Activated T-helper 1 cell treated with anti-CD3 and anti-CD28 coated beads, Interleukin-2, amount 50 U/mL, for 16 hours (primary cell): ENCODE measurements at places on chromosomes 7 and 10.

- DNase-seq = no peak
These were observed 923.4 kb downstream of the REEP3 start for GRCh38 chr10:64444564-64444963.

DNA sequence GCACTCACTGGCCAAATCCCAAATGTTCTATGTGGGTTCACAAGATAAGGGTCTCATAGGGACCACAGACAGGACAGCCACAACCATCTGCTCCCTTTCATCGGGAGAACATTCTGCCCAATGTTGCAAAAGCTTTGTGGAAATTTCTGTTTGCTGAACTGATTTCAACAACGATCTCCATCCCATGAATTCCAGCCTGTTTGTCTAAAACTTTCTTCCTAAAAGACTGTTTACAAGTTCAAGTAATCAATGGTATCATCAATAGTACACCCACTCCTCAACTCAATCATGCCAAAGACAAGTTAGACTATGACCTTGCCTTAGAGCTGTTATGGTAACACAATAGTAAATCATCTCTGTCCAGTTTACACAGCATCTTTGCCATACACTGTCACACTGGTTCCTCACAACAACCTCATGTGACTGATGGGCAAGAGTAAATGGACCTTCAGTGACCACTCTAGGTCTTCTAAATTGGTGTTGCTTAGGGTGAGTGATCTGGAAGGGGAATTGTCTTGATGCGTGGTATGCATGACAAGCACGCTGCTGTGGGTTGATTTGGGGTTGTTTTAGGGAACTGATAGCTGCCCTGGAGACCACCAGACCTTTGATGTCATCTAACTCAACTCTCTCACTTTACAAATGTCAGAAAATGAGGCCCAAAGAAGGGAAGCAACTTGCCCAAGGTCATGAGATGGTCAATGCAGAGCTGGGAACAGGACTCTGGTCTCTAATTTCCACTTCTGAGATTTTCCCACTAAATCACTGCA lies 95.1 kb downstream of the PPP1R3C start:
- DNase-seq = no peak

DNA sequence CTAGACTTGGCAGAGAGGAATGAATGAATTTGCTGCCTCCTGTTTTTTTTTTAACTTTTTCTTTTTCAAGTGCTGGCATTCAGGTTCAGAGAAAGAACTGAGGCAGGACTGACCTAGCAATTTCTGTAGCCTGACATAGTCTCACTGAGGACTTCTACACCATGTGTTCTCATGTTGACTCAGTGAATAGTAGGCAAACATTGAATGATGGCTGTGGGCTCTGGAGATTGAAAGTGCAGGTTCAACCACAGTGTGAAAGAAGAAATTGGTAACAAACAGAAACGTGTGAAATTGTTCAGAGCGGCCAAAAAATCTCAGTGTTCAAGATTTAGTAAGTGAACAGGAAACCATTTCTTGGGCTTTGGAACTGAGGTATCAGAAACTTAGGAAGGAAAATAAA lies 322.4 kb upstream of the GHITM start:
- DNase-seq = no peak

GRCh38 chr10:97321032-97321803 lies 2.1 kb downstream of the FRAT1 start:
- no peak for DNase-seq

DNA sequence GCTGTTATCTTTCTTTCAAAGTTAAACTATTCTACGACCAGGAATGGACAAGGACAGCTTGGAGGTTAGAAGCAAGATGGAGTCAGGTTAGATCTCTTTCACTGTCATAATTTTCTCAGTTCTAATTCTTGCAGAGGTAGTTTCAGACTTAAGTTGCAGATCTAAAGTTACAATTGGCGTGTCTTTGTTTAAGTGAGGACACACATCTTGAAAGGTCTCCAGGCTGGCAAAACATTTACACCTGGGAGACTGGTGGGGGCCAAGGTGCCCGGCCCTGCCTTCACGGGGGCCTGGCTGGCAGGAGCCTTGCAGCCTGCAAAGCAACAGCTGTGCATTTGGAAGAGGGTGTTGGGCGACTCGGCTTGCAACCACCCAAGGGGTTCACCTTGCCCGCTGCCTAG lies 1.7 kb upstream of the DYNC2I1 start:
- DNase-seq = no peak

- DNase-seq = no peak
These were observed 145.2 kb upstream of the UNC5B start for GRCh38 chr10:71067098-71067740.

DNA sequence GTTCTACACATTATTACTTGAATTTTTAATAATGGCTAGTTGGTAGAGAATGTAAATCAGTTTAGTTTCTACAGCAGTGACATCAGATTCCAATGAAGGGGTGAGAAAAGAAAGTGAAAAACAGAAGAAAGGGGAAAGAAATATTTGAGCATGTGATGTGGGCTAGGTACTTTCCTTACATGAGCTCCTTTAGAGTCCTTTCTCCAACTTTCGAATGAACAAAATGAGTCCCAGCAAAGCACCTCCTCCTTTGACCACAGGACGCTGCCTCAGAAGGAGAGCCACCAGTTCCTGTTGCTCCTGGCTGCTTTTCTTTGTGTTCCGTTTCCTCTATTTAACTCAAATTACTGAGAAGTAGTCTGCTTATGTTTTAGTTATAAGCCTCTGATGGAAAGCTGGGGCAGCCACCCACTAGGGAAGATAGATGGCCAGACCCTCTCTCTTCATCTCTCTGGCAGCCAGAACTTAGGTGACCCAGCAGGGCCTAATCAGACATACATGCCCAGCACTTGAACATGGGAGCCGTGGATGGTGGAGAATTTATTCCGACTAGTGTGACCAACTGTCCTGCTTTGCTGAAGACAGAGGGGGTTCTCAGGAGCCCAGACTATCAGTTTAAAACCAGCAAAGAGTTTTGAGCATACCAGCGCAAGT lies 82.4 kb upstream of the NME8 start:
- DNase-seq = no peak

GRCh38 chr10:99938563-99938962 lies 71.2 kb downstream of the DNMBP start:
- no peak for DNase-seq

DNA sequence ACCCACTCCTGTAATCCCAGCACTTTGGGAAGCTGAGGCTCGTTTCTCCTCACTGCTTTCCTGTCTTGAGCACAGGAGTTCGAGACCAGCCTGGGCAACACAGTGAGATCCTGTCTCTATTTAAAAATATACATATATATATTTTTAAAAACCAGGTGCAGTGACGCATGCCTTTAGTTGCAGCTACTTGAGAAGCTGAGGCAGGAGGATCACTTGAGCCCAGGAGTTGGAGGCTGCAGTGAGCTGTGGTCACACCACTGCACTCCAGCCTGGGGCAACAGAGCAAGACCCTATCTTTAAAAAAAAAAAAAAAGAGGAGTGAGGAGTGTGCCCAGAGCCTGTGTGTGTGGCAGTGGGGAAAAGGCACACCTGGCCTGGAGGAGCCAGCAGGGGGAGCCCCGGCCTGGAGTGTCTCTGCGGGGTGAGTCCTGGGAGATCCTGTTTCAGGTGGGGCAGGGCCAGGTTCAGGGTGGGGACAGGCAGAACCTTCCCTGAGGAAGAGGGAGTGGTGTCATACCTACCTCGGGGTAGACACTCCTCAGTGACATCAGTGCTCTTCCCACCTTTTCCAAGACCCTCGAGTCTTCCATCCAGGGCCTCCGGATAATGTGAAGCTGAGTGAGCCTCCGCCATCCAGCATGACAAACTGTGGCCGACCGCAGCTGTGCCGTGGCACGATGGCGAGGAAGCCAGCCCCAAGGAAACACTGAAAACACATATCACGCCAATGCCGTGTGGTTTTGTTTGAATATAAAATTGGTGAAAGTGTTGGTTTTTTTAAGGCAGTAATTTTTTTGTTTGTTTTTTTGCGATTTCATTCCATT lies 9.0 kb upstream of the ARPC1B start:
- peak; percentile 38 for DNase-seq

DNA sequence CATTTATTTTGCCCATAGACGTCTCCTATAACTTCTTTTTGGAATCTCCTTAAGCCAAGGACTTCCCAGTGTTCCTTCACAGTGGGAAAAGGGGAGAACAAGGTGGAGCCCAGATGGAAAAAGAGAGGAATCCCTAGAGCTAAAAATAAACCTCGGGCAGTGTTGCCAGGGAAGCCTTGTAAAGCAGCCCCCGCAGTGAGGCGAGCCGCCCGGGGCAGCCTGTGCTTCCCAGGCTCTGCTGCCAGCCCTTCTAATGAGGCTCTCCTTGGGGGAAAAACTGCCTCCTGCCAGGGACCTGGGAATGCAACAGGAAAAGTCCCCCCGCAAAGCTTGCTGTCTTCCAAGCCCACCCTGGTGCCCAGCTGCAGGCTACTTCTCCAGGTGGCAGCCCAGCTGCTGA lies 71.7 kb downstream of the SH3PXD2A start:
- no peak for DNase-seq

- DNase-seq = no peak
These were observed 254.3 kb downstream of the IPMK start for GRCh38 chr10:58013406-58013805.

DNA sequence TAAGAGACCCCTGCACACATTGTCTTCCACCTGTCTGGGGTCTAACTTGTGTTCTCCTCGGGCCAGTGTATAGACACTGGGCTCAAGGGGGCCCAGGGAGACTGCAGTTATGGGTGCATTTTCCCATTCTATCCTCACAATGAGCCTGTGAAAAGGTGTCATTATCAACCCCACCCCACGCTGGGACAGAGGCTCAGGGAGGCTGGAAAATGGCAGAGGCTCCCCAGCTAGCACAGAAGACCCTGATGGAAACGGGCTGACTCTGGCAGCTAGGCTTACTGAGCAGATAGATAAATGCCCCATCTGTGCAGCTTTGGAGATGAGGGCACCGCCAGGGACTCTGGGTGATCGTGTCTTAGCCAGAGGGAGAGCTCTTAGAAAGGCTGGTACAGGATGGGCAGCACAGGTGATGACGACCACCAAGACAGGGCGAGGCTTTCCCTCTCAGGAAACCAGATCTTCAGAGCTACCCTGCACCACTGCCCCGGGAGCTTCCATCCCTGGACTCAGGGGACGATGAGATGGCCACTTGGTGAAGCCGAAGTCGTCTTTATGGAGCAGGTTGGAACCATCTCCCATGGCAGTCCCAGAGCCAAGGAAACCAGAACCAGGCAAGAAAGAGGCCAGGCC lies 58.2 kb upstream of the CHST15 start:
- DNase-seq = no peak

GRCh38 chr10:104092749-104093148 lies 7.1 kb upstream of the COL17A1 start:
- no peak for DNase-seq

GRCh38 chr10:121804460-121804859 lies 123.4 kb downstream of the ATE1 start:
- DNase-seq = no peak

DNA sequence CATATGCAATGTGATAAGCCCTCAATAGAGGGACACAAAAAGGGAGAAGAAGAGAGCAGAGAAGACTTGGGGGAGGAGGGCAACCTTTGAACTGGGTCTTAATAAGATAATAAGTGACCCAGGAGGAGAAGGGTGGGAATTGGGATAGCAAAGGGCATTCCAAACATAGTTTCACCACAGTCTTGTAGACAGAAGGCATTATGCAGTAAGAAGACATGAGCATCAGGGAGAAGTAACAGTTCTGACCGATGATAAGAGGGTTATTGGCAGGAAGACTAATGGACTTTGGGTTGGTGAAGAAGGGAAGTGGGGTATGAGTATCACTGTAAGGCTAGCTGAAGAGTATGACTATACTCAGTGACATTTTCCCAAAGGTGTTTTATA lies 63.6 kb downstream of the TES start:
- DNase-seq = no peak

- no peak for DNase-seq
These were observed 91.0 kb downstream of the ELFN1 start for GRCh38 chr7:1761097-1761496.

DNA sequence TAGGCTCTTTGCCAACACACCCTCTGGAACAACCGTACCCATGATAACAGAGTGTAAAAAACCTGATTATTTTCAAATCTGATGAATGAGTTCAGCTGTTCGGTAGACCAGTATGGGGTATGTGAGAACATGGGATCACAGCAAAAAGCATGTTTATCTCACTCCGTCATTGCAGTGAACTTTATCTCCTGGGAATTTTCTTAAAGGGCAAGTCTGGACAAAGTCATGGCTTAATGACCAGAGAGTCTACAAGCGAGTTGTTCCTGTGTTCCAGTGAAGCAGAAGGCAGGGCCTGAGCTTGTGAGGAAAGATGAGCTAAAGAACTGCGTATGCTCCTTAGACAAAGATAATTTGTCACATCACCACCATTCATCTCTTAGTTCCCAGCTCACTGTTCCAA lies 219.7 kb downstream of the TRIL start:
- DNase-seq = no peak

DNA sequence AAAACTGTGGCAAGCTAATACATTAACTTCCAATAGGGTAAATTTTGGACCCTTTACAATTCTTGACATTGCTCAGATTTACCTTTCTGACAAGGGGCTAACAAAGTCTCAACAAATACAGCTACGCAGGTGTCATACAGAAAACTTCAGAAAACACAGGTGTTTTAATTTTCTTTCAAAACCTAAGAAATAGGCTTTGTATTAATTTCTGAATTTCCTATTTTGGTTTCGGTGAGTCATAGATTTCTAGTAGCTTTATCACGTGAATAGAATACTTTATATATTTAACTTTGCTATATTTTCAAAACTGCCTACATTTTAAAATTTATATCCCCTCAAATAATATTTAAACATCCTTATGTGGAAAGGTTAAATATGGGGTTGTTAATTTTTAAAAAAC lies 215.3 kb downstream of the DGKB start:
- DNase-seq = no peak

GRCh38 chr7:66379542-66380160 lies 174.5 kb downstream of the TPST1 start:
- no peak for DNase-seq

DNA sequence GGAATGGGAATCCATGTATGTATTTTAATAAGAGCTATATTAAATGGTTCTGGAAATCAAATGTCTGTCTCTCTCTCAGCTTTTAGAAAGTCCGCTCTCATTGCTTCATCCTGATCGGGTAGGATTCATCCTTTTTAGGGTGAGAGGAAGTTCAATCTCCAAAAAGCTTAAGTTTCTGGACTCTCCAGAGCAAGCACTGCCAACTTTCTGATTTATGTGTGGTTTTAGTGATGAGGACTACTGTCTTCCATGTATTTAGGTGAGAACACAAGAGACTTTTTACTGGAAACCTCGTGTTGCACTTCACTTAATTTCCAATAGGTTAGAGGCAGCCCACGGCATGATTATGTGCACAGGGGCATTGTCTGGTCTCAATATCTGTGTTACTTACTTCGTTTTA lies 267.9 kb downstream of the SUGCT start:
- no peak for DNase-seq

- DNase-seq = no peak
These were observed 4.6 kb downstream of the SH2B2 start for GRCh38 chr7:102291056-102291915.

GRCh38 chr10:5882961-5883360 lies 6.7 kb downstream of the ANKRD16 start:
- no peak for DNase-seq

GRCh38 chr7:27197137-27198042 lies 2.5 kb downstream of the HOXA13 start:
- no peak for DNase-seq
